ENCODE measurements at places on chromosomes 6 and 20.

- H3K27me3 ChIP-seq, result no peaks in the 10 kb centered on the region
- H3K4me1 ChIP-seq, result no peaks in the 10 kb centered on the region
- H3K4me3 ChIP-seq, result no peak overlapping the region
- no peaks in the 10 kb centered on the region for H3K36me3 ChIP-seq
These were observed 34.9 kb upstream of the MAN1A1 start for GRCh38 chr6:119384444-119384843.

DNA sequence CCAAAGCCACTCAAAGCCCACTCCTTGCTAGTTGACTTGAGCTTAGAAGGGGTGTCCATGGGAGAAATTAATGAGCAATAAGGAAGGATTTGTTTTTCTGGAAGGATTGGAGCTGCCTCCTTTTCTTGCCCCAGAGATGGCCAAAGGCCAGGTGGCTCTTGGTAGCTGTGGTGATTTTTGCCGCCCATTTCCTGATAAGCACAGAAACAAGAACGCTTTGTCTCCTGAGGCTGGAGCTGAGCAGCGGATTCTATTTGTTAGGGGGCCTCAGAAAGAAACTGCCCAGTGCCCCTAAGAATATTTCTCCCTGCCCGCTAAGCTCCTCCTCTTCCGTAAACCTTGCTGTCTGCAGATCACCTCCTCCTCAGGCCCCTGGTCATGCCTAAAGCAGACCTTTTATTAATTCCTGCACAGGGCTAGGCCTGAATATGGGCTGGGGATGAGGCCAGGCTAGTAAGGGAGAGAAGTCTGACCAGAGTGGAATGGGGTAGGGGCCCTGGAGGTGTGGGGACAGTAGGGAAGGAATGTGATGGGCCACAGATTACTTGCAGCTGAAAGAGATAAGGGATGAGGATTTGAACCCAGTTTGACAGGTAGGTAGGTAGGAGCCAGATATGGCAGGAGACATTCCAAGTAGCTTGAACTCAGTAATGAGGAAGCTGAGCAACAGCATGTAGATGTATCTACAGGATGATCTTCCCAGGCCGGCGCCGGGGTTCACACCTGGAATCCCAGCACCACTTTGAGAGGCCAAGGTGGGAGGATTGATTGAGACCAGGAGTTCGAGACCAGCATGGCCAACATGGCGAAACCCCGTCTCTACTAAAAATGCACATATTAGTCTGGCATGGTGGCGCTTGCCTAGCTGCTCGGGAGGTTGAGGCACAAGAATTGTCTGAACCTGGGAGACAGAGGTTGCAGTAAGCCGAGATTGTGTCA is 71.2 kb upstream of the NAA20 start:
- no peak overlapping the region for H3K4me3 ChIP-seq
- H3K27ac ChIP-seq, result peak overlapping the region; percentile 48
- DNase-seq, result peak; percentile 62
- H3K4me1 ChIP-seq, result peaks cover 14% of the 10 kb centered on the region
- peaks cover under 1% of the 10 kb centered on the region for H3K36me3 ChIP-seq

DNA sequence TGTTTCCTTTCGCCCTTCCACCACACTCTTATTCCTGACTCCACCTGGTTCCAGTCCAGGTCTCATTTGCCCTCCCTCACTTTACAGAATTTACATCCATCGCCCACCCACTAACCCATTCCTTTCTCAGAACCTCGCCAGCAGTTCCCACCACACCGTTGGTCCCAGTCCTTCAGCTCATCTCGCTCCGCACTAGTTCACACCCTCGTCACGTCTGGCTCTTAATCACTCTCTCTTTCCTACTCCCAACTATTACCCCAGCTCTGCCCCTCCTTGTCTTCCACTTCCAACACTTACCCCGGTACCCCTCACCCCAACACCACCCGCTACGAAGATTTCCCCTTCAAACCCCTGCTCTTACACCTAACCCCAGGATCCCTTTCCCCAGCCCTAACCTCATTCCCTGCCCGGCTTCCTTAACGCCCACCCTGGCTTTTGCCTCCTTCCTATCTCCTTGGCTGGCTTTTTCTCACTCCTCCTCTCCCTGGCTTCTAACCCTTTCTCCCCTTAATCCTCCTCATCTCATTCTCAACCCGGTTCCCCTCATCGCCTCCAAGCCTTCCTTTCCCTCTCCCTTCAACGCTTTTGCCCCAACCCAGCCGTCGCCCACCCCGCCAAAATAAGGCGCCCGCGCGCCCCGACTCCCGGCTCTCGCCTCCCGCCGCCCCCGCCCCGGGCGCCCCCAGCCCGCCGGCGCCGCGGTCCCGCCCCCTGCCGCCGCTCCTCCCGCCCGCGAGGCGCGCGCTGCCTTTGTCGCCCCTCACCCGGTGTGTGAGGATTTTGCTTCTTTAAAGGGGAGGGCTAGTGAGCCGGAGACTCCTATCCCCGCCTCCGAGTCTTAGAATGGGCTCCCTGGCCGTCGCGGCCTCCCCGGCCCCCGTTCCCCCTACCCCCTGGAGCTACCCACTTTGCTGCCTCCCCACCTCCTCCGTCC is 542 bp downstream of the USP49 start:
- H3K27ac ChIP-seq, result peak overlapping the region; percentile 85
- DNase-seq, result peak; percentile 9
- H3K27me3 ChIP-seq, result no peaks in the 10 kb centered on the region
- H3K4me1 ChIP-seq, result peaks cover 10% of the 10 kb centered on the region
- no peaks in the 10 kb centered on the region for H3K36me3 ChIP-seq
- peak overlapping the region; percentile 100 for H3K4me3 ChIP-seq

- H3K27me3 ChIP-seq, result no peaks in the 10 kb centered on the region
- no peaks in the 10 kb centered on the region for H3K4me1 ChIP-seq
- no peaks in the 10 kb centered on the region for H3K36me3 ChIP-seq
- H3K4me3 ChIP-seq, result no peak overlapping the region
- DNase-seq, result no peak
- no peak overlapping the region for H3K27ac ChIP-seq
These were observed 22.8 kb upstream of the RAB22A start for GRCh38 chr20:58286729-58287128.

- no peak overlapping the region for H3K4me3 ChIP-seq
- H3K27ac ChIP-seq, result no peak overlapping the region
- peaks cover under 1% of the 10 kb centered on the region for H3K36me3 ChIP-seq
- peaks cover 3% of the 10 kb centered on the region for H3K4me1 ChIP-seq
- DNase-seq, result no peak
These were observed 17.5 kb downstream of the PPARD start for GRCh38 chr6:35359744-35360348.

- H3K36me3 ChIP-seq, result no peaks in the 10 kb centered on the region
- no peaks in the 10 kb centered on the region for H3K4me1 ChIP-seq
- no peak for DNase-seq
These were observed 13.3 kb upstream of the HMGN4 start for GRCh38 chr6:26524722-26525370.

GRCh38 chr6:31958412-31958740 is 395 bp downstream of the NELFE start:
- H3K36me3 ChIP-seq, result peaks cover 4% of the 10 kb centered on the region
- H3K4me3 ChIP-seq, result peak overlapping the region; percentile 62
- H3K4me1 ChIP-seq, result peaks cover 21% of the 10 kb centered on the region
- DNase-seq, result no peak
- H3K27me3 ChIP-seq, result no peaks in the 10 kb centered on the region

DNA sequence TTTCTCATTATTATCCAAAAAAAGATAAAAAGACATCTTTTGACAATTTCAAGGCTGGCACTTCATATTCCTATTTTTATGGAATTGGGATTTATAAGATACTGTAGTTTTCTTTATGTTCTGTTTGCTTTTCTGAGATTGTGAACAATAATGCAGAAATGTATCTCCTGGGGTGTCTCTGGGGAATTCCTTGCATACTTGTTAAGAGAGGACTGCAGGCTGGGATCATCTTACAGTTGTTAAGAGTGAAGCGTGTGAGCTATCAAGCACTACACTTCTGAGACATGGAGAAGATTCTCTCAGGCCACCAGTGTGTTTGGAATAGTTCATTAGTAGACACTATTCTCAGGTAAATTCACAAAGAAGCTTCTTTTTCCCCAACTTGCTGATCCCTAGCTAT is 963.3 kb upstream of the GJE1 start:
- no peaks in the 10 kb centered on the region for H3K36me3 ChIP-seq
- H3K4me3 ChIP-seq, result no peak overlapping the region
- no peak overlapping the region for H3K27ac ChIP-seq
- no peak for DNase-seq
- H3K4me1 ChIP-seq, result no peaks in the 10 kb centered on the region

DNA sequence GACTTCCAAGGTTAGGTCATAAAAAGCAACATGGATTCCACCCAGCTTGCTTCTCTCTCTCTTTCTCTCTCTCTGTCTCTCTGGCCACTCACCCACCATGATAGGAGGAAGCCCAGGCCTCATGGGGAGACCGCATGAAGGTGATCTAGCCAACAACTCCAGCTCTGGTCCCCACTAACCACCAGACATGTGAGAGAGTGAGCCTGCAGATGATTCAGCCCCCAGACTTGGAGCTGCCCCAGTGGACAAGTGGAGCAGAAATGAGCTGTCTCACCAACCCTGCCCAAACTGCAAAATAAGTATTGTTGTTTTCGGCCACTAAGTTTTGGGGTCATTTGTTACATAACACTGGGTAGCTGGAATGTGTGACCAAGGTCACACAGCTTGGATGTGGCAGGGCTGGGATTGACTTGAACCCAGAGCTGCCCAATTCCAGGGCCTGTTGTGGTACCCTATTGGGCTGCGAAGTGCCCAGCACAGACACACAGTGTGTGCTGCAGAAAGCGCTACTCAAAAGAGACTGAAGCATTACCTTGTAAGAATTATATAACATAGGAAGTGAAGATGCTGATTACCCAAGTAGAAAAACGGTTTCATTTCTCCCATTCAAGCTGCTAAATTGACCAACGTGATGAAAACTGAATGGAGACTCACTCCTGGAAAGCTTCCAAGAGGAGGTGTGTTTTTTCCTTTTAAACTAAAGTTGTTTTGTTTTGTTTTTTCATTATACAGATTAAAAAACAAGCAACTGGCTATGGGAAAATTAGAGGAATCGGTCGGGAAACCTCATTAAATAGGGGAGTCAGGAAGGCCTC is 9.1 kb upstream of the TLDC2 start:
- H3K4me1 ChIP-seq, result peaks cover 18% of the 10 kb centered on the region
- no peak for DNase-seq
- no peaks in the 10 kb centered on the region for H3K27me3 ChIP-seq
- no peak overlapping the region for H3K4me3 ChIP-seq

DNA sequence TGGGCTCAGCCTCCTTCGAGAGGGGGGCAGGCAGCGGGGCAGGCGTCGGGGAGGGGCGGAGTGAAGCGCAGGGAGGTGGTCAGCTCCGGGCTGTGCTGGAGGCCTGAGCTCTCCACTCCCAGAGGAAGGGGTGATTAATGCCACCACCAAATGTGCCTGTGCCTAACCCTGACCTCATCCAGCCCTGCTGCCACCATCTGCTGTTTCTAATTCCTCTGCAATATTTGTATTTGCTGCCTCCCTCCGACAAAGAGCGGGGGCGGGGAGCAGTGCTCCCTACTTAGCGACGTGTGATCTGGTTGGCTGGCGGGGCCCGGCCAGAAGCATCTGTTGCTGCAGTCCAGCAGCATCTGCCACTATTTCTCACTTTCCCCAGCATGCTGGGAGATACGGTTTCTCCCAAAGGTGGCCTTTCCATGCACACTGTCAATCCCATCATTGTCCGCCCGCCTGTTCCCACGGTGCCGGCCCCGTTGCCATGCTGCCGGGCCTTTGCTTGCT is 47.0 kb downstream of the DLL1 start:
- H3K4me3 ChIP-seq, result no peak overlapping the region
- no peaks in the 10 kb centered on the region for H3K36me3 ChIP-seq
- DNase-seq, result no peak
- no peaks in the 10 kb centered on the region for H3K4me1 ChIP-seq
- H3K27ac ChIP-seq, result no peak overlapping the region

GRCh38 chr6:34275128-34275804 is 26.5 kb upstream of the SMIM29 start:
- H3K27me3 ChIP-seq, result no peaks in the 10 kb centered on the region
- no peak for DNase-seq
- no peak overlapping the region for H3K27ac ChIP-seq
- no peak overlapping the region for H3K4me3 ChIP-seq

- H3K27ac ChIP-seq, result no peak overlapping the region
- H3K4me1 ChIP-seq, result no peaks in the 10 kb centered on the region
- H3K27me3 ChIP-seq, result no peaks in the 10 kb centered on the region
- H3K36me3 ChIP-seq, result no peaks in the 10 kb centered on the region
- no peak for DNase-seq
These were observed 243.9 kb downstream of the PKHD1 start for GRCh38 chr6:51843456-51844056.

GRCh38 chr6:100924534-100925227 is 43.6 kb upstream of the ASCC3 start:
- no peak overlapping the region for H3K27ac ChIP-seq
- no peaks in the 10 kb centered on the region for H3K36me3 ChIP-seq
- H3K4me3 ChIP-seq, result no peak overlapping the region
- H3K27me3 ChIP-seq, result no peaks in the 10 kb centered on the region
- DNase-seq, result no peak

DNA sequence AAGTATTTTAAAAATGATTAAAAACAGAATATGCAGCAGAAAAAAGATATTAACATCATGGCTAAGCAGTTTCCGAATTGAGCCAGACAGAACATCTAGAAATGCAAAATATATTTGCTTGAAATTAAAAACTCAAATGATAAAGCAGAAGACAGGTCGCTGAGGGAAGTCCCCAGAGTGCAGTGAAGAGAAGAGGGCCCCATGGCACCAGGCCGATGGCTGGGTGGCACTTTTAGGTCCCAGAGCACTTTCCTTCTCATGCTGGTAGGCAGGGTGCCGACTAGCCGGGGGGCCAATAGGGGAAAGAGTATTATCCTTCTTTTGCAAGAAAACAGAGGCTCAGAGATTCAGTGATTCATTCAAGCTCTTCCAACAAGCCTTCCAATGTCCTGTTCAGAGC is 58.9 kb downstream of the MYH7B start:
- no peaks in the 10 kb centered on the region for H3K27me3 ChIP-seq
- H3K4me1 ChIP-seq, result no peaks in the 10 kb centered on the region
- H3K4me3 ChIP-seq, result no peak overlapping the region

DNA sequence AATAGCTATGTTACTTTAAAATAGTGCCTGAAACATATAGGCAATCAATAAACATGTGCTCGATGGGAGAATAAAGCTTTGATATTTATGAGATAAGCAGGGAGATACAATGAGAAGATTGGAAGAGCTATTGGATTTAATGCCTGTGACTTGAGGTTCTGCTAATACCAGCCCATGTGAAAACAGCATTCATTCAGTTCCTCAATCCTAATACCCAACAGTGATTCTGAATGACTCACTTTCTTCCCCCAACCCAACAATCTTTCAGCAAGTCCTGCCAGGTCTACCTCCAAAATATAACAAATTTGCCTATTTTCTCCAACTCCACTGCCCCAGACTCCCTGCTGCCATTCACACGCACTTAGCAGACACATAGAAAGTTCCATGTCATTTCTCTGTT is 26.6 kb upstream of the KLHL31 start:
- no peaks in the 10 kb centered on the region for H3K4me1 ChIP-seq
- H3K36me3 ChIP-seq, result no peaks in the 10 kb centered on the region
- no peak overlapping the region for H3K4me3 ChIP-seq
- H3K27me3 ChIP-seq, result no peaks in the 10 kb centered on the region
- H3K27ac ChIP-seq, result no peak overlapping the region

Measured in transverse colon (tissue), 4 donors.